Epithelial cell of prostate (primary cell): ENCODE measurements at places on chromosomes 6 and 20.

DNA sequence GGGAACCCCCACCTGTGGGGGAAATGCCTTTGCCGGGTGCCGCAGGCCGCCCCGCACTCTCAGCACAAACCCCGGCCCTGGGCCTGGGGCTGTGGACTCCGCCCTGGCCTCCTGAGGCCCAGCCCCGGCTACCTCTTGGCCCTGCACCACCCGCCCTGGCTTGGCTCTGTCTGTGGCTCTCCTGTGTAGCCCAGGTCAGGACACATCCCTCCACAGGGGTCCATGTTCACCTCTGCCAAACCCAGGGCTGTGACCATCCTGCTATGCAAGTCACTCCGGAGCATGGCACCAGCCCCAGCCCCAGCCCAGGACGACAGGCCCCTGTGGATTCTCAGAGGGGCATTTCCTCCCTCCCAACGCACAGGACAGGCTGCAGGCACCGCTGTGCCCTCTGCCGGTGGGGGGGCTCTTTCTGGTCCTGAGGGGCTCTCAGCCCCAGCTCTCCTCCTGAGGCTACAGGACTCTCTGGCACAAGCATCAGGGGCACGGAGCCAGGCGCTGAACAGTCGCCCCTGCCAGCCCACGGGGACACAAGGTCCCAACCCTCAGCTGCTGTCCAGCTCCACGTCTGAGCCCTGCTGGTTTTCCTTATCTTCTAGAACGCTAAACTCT, 45.7 kb downstream of the TAF4 start:
- DNase-seq, result no peak

DNA sequence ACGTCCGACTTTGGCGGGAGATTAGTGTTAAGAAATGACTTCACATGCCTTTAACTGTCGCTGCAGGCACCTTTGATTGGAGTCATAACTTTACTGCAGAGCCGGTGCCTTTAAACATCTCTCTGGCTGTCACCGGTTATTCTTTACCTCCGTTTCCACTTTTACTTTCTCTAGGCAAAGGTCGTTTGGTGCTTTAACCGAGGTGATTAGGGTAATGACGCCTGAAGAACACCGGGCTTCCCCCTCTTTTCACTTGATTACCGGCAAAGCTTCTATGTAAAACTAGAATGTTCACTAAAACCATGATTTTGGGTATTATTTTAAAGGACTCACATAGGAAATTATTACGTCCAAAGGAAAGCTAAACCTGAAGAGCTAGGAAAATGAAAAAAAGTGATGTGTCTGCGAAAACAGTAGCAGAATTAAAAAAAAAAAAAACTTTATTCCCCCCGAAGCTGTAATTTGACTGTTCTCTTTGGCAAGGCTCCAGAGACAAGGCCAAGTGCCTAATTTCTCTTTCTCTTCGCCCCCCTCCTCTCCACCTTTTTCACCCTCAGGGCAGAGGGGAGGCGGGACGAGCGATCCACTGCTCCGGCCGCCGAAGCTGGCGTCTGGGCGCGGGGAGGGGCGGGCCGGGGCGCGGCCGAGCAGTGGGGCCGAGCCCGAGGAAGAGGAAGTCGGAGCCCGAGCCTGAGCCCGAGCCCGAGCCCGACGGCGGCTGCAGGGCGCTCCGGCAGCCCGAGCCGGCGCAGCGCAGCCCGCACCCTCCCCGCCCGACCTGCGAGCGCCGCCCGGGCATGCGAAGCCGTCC, at the start of gene PLEKHG1:
Gene PLEKHG1, plus strand, starts transcription at position 687 of the 811 bp plus-strand sequence. CDS start 133,797 bp downstream, outside the sequence.
- no peak for DNase-seq

DNA sequence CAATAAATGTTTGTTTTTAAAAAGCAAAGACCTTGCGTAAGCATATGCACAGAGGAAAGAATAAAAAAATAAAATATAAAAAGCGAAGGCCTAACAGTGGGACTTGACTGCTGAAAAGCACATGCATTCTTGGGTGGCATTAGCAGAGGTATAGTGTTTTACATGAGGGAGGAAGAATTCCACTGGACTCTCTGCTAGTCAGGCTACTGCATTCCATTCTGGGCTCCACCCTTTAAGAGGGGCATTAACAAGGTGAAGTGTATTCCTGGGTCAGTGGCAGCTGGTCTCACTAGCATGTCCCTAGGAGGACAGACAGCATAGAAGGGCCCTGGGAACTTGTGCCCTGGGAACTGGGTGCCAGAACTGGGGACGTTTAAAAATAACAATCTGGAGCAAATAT, 134.1 kb downstream of the SOBP start:
- no peak for DNase-seq

- DNase-seq, result no peak
Observed at GRCh38 chr20:20317195-20317594, 50.7 kb upstream of the INSM1 start.

DNA sequence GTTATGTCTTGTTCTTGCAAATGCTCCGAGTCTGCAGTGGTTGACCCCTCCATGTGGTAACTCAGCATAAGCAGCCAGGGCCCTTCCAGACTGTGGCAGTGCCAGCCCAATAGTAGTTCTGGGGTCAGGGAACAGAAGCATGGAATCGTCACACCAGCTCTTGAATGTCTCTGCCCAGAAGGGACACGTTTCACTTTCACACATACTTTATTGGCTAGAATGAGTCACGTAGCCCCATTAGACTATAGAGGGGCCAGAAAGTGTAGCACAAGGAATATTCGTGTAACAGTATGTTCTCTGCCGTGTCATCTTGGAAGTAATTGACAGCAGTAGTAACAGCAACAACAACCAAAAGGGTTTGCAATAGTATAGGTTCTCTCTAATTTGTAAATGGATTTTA, 254.7 kb downstream of the FARS2 start:
- DNase-seq, result no peak

- no peak for DNase-seq
Observed at GRCh38 chr6:44008821-44009370, 118.4 kb downstream of the MRPL14 start.

GRCh38 chr20:59608871-59609270, 4.5 kb downstream of the PHACTR3 start:
- DNase-seq, result no peak

DNA sequence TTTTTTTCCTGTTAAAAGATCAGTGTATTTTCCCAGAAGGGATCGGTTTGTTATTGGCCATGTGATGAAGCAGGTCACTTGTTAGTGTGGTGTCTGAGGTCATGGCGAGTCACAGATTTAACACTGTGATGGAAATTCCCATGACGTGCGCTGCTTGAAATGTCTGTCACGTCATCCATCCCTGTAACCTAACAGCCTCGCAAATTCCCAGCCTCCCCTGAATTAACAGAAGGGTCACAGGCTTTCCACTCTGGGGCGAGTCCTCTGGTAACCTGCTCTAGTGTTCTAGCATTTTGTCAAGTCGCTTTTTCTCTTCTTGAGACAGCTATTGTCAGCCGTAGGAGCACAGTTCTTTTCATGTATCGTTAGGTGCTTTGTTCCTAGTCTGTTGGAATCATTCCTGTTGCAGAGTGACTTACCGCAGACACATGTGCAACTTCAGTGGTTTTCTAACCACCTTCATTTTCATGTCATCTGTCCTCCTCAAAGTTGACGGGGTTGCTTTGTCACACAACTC, 137.2 kb downstream of the MAP3K4 start:
- peak; percentile 39 for DNase-seq

GRCh38 chr6:94049001-94049400, 629.6 kb upstream of the EPHA7 start:
- DNase-seq, result no peak

DNA sequence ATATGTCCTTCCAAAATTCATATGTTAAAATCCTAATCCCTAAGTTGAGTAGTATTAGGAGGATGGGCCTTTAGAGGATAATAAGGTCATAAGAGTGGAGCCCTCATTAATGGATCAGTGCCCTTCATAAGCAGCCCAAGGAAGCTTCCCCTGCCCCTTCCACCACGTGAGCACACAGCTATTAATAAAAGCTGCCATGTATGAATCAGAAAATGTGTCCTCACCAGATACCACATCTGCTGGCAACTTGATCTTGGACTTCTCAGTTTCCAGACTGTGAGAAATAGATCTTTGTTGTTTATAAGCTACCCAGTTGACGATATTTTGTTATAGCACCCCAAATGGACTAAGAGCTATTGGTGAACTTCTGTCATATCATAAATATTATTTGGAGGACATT, 207.7 kb upstream of the HDDC2 start:
- no peak for DNase-seq

DNA sequence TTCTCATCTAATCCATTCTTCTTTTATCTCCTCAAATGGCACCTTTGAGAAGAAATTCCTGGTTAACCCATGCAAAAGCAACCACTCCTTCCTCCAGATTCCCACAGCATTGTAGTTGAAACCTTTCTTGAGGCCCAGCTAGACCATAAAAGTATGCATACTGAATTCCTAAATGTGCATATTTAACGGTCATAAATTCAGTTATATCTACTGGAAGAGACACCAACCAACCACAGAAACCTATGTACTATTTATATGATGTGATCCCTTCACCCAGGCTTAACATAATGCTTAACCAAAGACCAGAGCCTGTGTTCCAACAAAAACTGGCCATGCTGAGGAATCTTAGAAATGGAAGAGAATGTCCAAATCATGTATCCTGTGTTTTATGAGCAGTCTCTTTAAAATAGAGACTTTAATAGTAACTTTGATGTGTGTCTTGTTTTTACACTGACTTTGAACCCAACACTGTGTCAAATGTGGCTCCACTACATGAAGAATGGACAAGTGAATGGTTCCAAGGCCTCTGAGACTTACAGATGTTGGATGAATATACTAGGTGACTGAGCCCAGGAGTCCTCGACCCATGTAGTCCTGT, 11.4 kb upstream of the TAF8 start:
- no peak for DNase-seq

DNA sequence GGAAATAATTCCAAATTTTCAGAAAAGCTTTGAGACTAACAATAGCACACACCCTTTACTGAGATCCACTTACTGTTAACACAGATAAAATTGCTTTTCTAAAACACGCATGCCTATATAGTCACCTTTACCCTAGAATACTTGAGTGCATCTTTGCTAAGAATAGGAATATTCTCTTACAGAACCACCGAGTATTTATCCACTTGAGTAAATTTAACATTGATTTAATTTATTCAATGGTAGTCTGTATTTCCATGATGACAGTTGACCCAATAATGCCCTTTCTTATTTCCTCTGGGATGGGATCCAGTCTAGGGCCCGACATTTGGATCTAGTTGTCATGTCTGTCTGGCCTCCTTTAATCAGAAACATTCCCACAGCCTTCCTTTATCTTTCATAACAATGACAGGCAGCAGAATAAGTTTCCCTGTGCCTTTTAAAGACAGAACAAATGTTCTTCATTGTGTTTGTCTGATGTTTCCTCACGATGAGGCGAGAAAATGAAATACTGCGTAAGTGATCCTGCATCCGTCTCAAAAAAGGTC, 56.6 kb upstream of the ERVFRD-1 start:
- no peak for DNase-seq

DNA sequence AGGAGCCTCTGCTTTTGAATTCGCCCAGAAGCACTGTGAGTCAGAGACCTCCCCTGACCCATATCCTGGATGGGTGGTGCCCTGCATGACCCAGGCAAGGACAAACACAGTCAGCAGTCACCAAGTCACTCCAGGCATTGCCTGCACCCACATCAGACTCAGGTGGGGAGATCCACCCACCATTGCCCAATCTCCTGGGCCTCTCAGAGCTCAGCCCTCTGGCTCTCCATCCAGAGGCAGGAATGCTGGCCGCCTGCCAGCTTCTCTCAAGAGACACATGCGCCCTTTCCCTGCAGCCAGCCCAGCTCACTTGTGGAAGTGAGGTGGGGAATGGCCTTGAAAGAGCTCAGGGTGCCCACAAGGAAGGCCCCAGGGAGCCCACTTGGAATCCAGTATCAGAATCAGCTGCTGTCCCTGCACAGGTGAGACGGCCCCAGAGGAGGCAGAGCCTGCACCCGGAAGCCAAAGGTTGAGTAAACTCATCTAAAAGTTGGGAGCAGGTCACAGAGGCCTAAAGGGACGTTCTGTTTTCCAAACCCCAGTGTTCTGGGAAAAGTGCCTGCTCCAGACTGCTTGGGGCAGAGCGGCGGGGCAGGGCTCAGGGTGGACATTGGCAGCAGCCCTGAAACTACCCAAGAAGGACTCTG, 129.8 kb downstream of the PREX1 start:
- DNase-seq, result peak; percentile 40
